ENCODE measurements at places on chromosomes 7 and 10.
A peak's percentile ranks its signal among the peaks of the same experiment; 100 is the strongest.

DNA sequence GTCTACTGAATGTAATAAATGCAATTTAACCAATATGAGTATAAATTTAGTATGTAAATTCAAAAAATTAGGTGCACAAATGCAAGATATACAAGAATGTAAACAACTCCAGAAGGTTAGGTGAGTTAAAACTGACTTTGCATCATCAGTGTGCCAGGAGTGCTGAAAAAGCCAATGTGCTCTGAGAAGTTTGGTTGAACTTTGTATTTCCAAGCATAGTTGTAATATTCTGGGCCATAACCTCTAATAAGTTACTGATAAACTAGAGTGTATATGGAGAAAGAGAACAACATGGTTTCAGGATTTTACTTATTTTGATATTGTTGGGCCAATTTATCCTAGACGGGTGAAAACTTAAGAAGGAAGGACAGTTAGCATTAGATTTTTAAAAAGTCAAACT is 876.9 kb upstream of the GHITM start:
- DNase-seq = no peak

DNA sequence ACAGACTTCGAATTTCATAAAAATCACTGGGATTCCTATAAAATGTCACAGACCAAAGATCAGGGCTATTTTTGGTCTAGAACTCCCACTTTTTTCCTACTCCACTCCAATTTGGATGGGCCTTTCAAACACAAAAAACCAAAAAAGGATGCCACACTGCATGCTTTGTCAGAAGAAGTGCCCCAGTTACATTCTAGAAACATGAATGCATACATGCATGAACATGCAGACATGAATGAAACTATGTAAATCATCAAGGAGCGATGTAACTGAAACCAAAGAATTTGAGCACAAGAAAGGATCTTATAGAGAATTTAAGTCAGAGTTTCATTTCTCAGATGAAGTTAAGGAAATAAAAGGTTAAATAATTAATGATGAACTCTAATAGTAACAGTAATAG is 31.8 kb upstream of the FAM133B start:
- DNase-seq = no peak

GRCh38 chr7:52211930-52212329 is 823.5 kb upstream of the POM121L12 start:
- no peak for DNase-seq

DNA sequence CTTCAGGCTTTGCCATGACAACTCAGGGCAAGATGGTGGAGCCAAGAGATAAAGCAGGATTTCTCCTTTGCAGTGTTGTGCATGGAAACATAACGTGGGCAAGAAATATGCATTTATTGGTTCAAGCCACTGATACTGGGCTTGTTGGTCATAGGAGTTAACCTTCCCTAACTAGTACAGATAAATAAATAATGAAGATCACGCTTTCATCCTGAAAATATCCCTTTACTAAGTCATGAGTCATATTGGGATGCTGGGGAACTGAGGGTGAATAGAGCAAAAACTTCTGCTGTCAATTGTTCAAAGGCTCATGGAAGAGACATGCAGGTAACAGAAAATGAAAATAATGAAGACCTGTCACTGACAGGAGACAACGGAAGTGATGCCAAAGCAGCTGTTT is 55.5 kb downstream of the TES start:
- no peak for DNase-seq

- no peak for DNase-seq
Measured at GRCh38 chr10:97546456-97547270, 25.9 kb upstream of the ANKRD2 start.

DNA sequence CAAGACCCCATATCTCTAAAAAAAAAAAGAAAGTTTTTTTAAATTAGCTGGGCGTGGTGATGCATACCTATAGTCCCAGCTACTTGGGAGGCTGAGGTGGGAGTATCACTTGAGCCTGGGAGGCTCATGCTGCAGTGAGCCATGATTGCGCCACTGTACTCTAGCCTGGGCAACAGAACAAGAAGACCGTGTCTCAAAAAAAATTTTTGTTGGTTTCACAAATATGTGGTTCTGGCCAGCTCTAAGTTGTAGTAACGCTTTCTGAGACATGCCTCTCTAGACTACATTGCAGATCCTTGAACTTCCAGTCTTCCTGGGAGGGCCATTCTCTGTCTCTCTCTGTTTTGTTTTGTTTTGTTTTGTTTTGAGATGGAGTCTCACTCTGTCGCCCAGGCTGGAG is 24.6 kb upstream of the RHBDD2 start:
- DNase-seq = no peak

GRCh38 chr7:121000081-121000983 is 11.8 kb downstream of the CPED1 start:
- no peak for DNase-seq

GRCh38 chr10:76115471-76116155 is 684.2 kb downstream of the LRMDA start:
- no peak for DNase-seq

DNA sequence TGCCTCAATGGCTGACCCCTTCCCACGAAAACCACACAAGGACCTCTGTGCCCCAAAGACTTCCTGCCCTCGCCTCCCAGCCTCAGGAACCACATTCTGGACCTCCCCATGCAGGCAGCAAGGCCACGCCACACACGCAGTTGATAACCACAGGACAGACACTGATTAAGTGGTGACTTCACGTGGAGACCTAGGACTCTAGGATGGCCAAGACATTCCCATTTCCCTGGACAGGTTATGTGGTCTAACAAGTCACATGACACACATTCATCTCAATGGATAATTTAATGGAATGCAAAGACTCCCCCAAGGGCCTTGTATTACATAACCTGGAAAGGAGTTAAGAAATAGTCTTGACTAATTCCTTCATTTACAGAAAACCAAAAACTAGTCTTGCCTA is 110.2 kb downstream of the LARP4B start:
- DNase-seq = no peak

DNA sequence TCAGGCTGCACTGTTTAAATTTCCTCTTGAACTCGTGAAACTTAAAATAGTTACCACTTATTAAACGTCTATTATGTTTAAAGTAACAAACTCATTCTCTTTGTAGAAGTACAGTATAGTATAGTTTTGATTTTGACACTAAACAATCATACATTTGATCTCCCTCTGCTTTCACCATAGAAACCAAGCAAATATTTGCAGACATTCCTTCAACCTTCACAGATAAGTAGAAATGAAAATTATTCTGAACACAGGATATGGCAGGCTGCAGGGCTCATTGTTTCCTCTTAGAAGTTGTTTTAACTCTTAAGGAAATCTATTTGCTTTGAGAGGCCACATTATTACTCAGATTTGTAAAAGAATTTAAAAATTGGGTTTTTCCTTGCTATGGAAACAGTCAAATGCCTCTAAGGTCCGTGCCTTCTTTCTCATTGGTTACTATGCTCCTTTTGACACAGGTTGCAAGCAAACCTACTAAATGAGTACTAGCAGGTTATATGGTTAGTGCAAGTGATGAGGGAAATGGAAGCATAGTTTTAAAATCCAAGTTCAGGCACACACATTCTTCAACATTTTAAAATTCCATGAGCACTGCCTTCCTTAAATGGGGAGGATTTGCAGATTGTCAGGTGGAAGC is 92.8 kb upstream of the FAM133B start:
- DNase-seq = no peak

GRCh38 chr7:73715648-73716317 is 3.7 kb downstream of the STX1A start:
- peak; percentile 97 for DNase-seq

GRCh38 chr7:123024989-123025758 is 29.7 kb upstream of the TAS2R16 start:
- DNase-seq = no peak

DNA sequence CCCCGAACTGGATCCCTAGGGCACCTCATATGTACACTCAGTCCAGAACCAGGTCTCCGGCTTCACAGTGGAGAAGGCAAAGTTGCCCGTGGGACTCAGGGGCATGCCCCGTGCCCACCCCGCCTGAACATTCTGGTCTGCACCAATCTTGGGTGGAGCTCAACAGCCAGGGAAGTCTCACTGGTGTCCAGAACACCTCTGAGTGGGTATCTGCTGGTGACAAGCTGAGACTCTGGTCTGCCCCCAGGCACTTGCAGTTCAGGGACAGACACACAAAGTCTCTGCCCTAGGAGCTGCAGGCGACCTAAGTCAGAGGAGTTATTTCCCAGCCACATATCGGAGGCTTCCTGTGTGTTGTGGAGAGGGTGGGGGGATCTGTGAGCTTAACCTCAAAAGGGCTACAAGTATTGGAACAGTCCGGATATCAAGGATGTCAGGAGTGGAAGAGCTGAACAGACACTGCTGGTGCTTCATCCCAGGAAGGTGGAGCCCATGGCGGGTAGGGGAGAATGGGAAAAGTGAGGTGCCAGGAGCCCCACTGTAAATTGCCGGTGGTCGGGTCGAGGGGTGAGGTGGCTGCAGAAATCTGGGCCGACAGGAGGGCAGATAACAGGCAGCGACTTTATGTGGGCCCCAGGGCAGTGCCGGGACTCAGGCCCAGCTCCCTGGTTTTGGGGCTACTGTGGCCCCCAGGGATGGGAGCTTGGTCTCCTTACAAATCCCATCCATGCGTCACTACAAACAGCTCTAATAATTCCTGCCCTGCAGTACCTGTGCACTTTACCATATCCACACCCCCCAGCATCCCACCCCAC is 8.6 kb upstream of the TLX1 start:
- DNase-seq = no peak

DNA sequence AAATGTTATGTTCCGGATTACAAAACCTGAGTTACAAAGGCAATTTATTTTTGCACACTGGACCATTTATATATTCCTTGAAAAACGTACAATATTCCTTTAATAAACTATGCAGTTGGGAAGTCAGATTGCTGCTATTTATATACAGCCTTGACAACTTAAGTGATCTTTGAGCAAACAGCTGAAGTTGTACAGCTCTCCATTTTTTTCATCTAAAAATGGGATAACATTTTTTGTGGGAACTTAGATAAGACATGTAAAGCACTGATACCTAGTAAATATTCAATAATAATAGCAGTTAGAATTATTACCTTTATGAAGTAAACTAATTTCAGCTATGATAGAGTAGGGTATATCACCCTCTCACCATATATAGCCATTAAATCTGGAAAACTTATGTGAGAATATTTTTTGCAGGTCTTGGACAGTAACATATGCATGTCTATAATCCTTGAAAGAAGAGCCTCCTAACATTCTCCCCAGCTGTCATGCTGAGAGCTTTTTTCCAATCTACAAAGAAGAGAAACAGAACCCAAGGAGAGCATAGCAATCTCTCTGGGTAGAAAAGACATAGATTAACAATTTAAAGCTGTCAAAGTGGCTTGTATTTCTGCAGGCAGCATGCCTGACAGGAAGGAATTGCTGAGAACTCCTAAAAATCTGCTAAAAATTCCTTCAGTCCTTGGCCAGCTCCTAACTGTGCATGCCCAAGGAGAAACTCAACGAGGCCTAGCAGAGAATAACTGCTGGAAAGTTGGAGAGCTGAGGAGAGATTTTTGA is 326.0 kb downstream of the CRPPA start:
- no peak for DNase-seq

DNA sequence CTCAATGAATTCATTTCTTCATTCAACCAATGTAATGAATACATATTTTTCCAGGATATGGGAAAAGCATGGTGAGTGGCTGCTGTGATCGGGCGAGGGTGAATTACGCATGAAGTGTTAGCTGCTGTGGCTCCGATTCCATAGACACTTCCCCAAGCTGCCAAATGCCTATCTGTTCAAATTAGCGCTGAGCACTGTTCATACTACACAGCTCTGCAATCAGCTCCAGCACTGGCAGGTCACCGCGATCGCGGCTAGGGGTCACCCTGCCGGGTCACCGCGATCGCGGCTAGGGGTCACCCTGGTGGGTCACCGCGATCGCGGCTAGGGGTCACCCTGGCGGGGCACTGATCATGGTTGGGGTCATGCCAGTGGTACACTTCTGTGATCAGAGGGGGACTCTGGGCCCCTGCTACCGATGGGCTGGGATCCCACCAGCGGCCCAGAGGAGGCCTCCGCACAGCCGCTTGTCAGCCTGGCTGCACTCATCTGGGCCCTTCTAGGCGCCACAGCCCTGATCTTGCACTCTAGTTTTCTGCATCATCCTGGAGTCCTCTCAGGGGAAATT is 49.3 kb downstream of the JAKMIP3 start:
- no peak for DNase-seq

GRCh38 chr7:116705419-116705818 is 33.4 kb downstream of the MET start:
- no peak for DNase-seq

DNA sequence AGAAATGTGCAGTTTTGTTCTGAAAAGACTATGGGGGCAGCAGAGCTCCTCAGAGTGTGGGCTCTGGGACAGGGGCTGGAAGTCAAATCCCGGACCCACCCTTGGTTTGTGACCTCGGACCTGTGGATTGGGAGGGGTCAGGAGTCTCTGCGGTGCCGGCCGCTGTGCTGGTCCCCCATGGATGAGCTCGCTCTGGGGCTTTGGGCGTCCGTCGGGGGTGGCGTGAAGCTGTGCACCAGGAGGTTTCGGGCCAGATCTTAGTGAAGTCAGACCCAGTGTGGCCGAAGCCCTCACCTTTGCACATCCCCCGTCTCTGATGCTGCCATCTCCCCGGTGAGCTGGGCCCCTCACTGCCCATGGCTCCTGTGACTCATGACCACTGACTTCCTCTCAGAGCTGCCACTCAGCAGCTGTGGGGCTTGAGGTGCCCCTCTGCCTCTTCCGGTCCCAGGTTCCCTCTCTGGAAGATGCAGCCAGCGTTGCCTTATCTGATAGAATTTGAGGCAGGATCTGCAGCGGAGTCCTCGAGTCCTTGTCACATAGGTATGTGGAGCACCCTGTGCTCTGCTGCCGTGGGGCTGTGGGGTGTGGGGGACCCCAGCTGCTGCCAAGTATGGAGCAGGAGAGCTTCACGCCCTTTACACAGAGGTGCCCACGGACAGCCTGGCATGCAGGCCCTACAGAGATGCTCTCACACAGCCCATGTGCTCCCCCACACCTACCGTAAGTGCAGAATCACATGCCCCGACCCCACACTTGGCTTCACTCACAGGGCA is 11.4 kb upstream of the SCART1 start:
- no peak for DNase-seq

DNA sequence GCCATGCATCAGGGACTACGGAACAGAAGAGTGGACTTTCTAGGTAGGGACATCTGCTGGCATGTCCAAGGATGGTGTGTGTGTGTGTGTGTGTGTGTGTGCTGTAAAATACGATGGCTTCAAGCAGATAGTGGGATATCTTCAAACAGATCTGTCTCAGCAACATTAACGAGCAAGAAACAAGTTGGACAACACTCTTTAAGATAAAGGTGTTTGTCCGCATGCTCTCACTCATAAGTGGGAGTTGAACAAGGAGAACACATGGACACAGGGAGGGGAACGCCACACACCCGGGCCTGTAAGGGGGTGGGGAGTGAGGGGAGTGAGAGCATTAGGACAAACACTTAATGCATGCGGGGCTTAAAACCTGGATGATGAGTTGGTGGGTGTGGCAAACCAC is 89.8 kb upstream of the AKR1E2 start:
- no peak for DNase-seq

- DNase-seq = no peak
Measured at GRCh38 chr7:100080907-100081534, 502 bp downstream of the ZNF3 start.
